ENCODE measurements at places on chromosomes 16 and 17. TPM values are rescaled to one million over a fixed set of nuclear protein-coding genes. Genes with fewer than 3 reads are reported as not detected.

Gene SNF8
- 82.9 TPM for total RNA-seq

Gene TEKT1
- total RNA-seq = not detected

Gene SLC13A2
- total RNA-seq = not detected

Gene ESRP2
- total RNA-seq = 0.60 TPM

Gene CYGB
- total RNA-seq = 22.4 TPM

Gene SMARCD2
- 69.7 TPM for total RNA-seq

Gene CSH1
- total RNA-seq = not detected

Gene C17orf67
- total RNA-seq = 5.0 TPM

Gene OMG
- not detected for total RNA-seq

Gene KRTAP4-5
- total RNA-seq = not detected

Gene OTOP2
- not detected for total RNA-seq

Gene TEKT5
- total RNA-seq = 0.39 TPM

Gene KRTAP2-2
- total RNA-seq = not detected

Gene SPECC1
- 68.8 TPM for total RNA-seq

Gene CCDC47
- 65.8 TPM for total RNA-seq

Gene COX6A2
- not detected for total RNA-seq
